Head of caudate nucleus (tissue), 42 donors: ENCODE measurements at places on chromosomes 2 and 18.

GRCh38 chr18:44777457-44778192 is 96.9 kb downstream of the SETBP1 start:
- DNase-seq = no peak

DNA sequence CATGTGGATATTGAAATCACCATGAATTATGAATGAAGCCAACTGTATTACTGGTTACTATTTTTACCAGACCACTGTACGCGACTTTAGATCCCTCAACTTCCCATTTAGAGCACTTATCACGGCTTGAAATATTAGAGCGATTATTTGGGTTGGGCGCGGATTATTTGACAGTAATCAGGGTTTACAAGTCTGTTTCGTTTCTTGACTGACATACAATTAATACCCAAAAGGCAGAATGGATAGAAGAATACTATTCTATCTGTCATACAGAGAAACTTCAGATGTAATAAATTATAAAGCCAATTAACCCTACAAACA is 496 bp upstream of the NAPG start:
- DNase-seq = no peak

- no peak for DNase-seq
These were observed 64.5 kb downstream of the UXS1 start for GRCh38 chr2:106129592-106129991.

DNA sequence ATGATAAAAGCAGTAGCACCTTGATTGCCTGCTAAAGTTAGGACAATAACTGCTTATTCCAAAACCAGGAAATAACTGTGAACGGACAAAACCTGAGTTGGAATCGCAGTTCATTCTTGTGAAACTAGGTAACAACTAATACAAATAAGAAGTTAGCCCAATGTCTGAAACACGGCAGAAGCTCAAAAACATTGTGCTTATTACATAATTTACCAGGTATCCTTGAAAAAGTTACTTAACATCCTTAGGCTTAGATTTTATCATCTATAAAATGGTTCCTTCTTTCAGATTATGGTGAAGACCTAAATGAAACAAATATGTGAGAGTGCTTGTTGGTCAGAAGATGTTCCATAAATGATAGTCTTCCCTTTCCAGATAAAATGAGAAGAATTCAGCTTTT is 32.4 kb downstream of the RTN4 start:
- DNase-seq = no peak

- DNase-seq = no peak
These were observed 113.4 kb upstream of the CYP26B1 start for GRCh38 chr2:72261076-72261475.

DNA sequence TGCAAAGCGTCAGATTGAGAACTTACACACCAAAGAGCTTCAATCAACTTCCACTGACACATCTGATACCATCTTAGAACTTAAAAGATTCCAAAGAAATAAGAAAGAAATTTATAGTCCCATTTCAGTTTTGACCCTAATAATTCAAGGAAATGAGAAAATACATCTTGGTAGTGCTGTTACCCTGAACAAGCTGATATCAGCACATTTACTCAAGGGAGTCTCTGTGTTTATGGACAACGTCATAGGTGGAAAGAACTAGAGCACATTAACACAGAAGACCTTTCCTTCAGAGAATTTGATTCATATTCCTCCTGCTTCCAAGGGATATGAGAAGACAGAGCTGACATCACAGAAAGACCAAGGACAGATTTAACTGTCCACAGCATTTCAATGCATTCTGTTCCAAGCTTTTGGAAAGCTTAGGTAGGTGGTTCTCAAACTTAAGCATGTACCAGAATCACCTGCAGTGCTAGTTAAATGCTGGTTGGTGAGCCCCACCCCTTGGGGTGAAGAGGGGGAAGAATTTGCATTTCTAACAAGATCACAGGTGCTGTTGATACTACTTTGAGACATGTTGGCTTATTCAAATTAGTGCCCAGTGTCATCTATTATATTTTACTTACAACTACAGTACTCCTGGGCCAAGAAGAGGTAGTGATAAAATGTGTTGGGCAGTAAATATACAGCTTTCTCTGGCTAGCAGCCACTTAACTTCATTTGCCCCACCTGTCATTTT is 59.8 kb downstream of the LDAH start:
- DNase-seq = no peak

- DNase-seq = no peak
These were observed 122.9 kb upstream of the ACVR1C start for GRCh38 chr2:157751462-157752058.

GRCh38 chr18:35095983-35096676 is 54.9 kb downstream of the MAPRE2 start:
- no peak for DNase-seq

DNA sequence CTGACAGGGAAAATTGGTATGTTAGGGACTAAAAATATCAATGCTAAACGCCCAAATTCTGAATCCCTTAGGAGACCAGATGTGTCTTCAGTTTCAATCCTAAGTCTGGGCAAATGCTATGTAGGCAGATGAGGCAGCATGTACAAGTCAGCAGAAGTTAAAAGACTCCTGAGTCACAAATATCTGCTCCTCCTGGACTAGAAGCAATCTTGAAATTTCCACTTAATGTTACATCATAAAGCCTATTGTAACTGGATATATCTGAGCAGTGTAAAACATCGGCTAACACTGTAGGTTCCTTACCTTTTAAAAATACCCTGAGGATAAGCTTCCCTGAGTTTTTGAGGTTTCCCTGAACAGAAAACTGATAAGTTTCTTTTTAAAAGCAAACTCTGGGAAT is 1087.6 kb upstream of the PIK3C3 start:
- no peak for DNase-seq

DNA sequence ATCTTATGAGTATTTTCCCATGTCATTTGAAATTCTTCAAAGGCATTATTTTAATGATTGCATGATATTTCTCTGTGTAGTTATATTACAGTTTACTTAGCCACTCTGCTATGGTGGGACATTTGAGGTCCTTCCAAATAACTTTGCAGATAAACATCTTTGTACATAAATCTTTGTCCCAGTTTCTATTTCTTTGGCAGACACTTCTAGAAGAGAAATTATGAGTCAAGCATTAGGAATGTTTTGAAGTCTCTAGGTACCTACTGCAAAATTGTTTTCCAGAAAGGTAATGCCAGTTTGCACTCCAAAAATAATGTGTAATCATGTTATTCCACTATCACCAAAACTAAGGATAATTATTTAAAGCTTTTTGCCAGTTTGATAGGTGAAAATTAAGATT is 149.7 kb downstream of the EN1 start:
- no peak for DNase-seq
